Brain pericyte (primary cell): ENCODE measurements at places on chromosomes 2 and 18.

GRCh38 chr2:162838136-162838497 is 450 bp downstream of the KCNH7 start:
- no peak for DNase-seq

DNA sequence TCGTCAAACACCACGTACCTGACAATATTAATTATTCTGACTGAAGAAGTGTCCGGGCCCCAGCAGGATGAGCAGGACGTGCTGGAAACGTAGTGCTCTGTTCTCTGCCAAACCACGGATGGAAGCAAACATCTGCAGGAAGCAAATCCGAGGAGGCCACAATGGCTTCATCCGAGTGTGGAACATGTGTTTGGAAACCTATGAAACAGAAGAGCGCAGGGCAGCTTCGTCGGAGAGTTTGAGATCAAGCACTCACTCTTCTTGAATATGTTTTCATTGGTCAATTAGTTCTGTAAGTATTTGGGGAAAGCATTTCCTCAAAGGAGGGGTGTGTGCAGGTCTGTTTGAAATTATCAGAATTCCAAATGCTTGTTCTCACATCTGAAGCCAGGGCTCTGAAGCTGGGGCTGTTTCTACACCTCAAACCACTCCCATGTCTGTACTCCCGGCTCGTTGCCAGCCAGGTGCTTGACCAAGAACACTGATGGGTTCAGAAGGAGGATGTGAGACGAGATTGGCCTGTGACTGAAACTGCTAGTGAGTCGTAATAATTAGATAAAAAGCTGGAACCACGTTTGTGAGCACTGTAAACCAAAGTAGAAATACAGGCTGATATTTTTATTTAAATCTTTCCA is 356.6 kb upstream of the SALL3 start:
- no peak for DNase-seq

DNA sequence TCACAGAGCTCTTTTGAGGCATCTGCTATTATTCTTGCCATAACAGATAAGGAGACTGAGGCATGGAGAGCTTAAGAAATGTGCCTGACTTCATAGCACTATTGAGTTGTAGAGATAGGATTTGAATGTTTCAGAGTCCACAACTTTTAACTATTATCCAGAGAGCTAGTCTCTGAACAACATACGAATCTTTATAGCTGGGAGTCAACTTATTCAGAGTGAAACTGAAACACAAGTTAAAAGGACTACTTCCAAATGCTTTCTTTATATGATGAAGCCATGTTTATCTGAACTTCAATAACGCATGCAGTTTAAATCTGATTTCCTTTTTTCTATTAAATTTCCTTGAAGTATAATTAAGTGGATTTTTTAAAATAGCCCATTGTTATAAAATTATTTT is 268.8 kb downstream of the IKZF2 start:
- DNase-seq, result no peak

- DNase-seq, result no peak
Measured at GRCh38 chr2:19488009-19488691, 129.7 kb upstream of the OSR1 start.

GRCh38 chr2:186917866-186918265 is 68.9 kb upstream of the ZSWIM2 start:
- DNase-seq, result no peak

DNA sequence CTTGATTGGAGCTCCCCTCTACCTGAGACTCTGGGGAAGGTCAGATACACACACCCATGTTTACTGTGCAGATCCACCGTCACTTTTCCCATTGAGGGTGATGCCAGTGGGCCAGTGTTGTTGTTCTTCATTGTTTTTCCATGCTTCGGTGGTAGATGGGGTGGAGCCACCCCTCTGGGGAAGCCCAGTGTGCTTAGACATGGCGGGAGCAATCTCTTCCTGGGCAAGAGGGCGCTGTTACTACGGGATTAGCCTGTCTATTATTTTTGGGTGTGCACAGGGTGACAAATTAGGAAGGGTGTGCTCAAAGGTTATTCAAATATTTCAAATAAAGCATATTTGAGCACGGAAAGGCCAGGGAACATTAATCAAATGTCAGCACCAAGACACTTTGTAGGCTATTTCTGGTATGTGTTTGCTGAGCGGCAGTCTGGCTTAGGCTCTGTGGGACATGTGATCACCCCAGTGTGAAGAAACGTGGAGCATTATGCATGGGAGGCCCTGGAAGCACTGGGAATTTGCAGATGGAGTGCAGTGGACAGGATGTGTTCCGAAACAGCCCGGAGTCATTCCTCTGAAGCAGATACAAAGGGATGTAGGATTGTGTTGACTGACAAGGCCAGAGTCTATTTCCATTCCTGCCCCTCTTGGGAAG is 34.8 kb upstream of the SMIM21 start:
- DNase-seq, result no peak

DNA sequence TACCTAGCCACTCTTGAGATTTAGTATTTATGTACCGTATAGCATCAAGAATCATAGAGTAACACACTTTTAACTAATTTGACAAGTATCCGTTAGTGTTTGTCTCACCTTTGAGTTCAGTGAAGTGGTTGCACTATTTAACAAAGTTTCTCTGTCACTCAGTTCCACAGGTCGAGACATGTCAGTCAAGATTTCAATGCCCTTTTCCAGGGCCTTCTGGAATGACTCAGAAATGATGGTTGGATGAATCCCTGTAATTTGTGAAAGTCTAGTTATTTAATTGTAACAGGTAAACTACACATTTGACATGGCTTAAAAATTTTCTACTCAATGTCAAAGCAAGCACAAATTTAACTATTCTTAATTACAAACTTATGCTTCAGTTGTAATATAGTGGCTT is 9.7 kb downstream of the CCT4 start:
- no peak for DNase-seq

DNA sequence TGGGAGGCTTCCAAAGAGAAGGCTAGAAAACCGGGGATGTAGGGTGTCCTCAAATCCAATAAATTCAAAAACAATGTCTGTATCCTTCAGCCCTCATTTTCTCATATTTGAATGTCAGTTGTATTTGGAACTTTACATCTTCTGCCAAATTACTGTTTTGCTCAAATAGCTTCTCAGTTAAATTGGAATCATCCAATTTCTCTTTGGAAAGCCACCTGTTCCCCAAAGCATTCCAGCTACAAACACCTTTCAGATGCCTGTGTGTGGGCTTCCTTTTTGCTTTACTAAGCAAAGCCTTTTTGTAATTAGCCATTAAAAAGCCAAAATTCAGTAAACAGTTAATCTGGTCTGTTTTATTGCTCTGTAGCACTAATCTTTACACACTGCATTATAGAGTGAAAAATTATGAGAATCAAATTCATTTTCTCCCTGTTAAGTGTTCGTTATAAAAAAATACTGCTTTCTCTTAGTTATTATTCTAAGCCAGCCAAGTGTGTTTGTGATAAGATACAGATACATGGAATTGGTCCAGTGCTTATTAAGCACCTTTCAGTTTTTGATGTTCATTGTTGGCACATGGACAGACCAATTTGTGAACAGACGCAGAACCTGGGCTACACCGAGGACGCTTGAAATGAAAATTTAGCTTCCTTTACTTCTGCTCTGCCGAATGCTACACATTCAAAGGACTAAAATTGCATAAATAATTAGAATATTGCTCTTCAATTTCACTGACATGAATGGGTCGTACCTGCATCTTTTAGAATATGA is 151.6 kb downstream of the RTN4 start:
- DNase-seq, result no peak

- no peak for DNase-seq
Measured at GRCh38 chr2:143150287-143150686, 21.1 kb downstream of the ARHGAP15 start.

- DNase-seq, result peak; percentile 26
Measured at GRCh38 chr2:229586746-229587705, 127.3 kb downstream of the DNER start.

- DNase-seq, result no peak
Measured at GRCh38 chr18:79750980-79751571, 46.7 kb upstream of the KCNG2 start.

DNA sequence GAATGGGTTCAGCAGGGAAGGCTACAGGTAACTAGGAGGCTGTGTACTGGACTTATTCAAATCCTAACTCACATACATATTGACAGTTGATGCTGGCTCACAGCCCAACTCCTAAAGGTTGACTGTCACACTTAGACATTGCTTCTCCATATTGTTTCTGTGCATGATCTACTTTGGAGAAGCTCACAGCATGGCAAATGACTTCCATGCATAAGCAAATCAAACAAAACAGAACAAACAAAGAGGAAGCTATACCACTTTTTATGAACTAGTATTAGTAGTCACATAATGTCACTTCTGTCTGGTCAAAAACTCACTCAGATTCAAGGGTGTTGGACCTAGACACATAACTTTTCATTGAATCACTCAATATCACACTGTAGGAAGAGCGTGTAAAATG is 43.8 kb upstream of the CDH19 start:
- DNase-seq, result no peak

- no peak for DNase-seq
Measured at GRCh38 chr2:127092901-127093516, 13.9 kb downstream of the BIN1 start.

DNA sequence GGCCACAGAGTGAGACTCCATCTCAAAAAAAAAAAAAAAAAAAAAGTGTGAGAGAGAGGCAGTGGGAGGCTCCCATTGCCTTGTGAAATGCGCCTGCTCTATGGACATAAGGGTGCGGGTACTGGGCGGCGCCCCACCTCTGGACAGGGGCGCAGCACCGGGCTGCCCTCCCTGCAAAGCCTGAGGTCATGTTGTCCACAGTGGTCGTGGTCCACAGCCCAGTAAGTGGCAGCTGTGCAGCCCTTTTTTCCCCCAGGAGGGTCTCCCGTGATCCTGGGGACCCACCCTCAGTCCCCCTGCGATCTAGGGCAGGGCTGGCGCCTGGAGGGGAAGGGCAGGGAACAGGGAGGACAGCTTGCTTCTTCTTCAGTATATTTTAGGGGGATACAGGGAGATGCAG is 37.8 kb downstream of the LPIN1 start:
- no peak for DNase-seq

- no peak for DNase-seq
Measured at GRCh38 chr2:95328358-95329125, 31.4 kb downstream of the KCNIP3 start.
